ENCODE measurements at places on chromosomes 12 and 14.

GRCh38 chr12:109308534-109309380 lies at the start of gene FOXN4:
Gene FOXN4 (minus strand): TSS chr12:109309284. CDS start chr12:109308321, 963 bp downstream.
- H3K4me3 ChIP-seq, result peak within 1 kb of the TSS; percentile 86
- H3K36me3 ChIP-seq, result no peaks in the 10 kb centered on the region
- peaks cover 11% of the 10 kb centered on the region for H3K4me1 ChIP-seq
- H3K27ac ChIP-seq, result no peak within 1 kb of the TSS
- H3K27me3 ChIP-seq, result peaks cover 26% of the 10 kb centered on the region
- no peak for DNase-seq

DNA sequence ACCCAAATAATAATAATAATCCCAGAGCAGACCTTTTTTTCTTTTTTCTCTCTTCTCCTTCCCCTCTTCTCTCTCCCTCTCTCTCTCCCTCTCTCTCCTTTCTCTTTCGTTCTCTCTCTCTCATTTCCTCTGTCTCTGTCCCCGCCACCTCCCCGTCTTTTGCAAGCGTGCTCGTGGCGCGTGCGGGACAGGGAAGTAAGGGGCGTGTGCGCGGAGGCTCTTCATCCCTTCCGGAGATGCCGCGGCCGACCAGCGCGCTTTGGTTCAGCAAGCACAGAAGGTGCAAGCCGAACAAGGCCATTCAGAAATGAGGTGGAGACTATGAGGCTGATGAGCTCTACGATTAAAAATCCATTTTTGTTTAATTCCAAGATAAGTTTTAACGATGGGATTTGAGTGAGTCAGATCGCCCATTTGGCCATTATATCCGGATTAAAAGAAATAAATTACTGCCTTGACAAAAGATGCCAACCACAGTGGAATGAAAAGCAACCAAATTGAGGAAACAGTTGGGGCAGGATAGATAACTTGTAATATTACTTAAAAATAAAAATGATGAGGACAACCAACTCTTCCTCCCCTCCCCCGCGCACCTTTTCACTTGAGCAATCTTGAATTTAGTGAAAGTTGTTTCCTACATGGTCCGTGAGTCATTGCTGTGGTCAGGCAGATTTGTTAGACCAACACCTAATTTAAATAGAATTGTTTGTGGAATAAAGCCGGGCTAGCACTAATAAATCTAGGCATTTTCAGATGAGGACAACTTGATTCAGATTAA lies 1.2 kb upstream of the AMIGO2 start:
- DNase-seq, result peak; percentile 17
- no peaks in the 10 kb centered on the region for H3K27me3 ChIP-seq
- H3K4me3 ChIP-seq, result peak overlapping the region; percentile 92

DNA sequence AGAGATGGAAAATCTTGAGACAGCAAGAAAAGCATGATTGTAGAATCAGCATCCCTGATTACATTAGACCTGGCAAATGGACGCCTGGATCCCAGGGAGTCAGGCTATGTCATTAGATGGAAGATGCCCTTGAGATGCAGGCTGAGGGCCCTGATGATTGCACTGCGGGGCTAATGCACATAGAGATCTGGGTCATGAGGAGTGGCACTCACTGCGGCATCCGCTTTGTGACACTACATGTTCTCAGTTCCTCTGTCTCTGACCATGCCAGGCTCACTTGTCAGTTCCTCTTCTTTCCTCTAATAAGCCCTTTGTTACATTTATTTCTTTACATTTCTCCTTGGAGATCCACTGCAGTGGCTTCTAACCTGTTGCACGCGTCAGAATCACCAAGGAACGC lies 70.1 kb upstream of the GPATCH2L start:
- no peak overlapping the region for H3K27ac ChIP-seq
- H3K36me3 ChIP-seq, result peaks cover 6% of the 10 kb centered on the region
- no peak for DNase-seq
- no peak overlapping the region for H3K4me3 ChIP-seq

- H3K4me1 ChIP-seq, result peaks cover 35% of the 10 kb centered on the region
- H3K4me3 ChIP-seq, result no peak overlapping the region
- no peak overlapping the region for H3K27ac ChIP-seq
- peaks cover 9% of the 10 kb centered on the region for H3K36me3 ChIP-seq
Measured at GRCh38 chr12:89875809-89876208, 167.2 kb upstream of the ATP2B1 start.

DNA sequence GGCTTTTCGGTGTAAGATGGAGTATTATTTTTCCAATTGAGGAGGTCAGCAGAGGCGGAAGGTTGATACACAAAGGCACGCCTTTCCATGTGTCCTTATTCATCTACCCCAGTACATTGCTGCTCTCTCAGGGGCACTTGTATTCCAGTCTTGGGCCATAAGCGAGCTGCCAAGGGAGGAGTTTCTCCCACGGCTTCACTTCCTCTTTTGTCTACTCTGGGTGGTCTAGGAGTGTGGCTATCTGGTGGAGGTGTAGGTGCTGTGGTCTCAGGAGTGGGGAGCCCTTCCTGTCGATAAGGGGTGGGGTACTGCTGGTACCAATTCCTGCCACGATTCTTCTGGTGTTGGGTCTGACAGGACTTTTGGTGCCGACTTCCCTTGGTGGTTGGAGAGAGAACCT lies 73.4 kb downstream of the GAS2L3 start:
- H3K4me1 ChIP-seq, result no peaks in the 10 kb centered on the region
- peaks cover 4% of the 10 kb centered on the region for H3K27me3 ChIP-seq
- no peaks in the 10 kb centered on the region for H3K36me3 ChIP-seq
- no peak overlapping the region for H3K27ac ChIP-seq

GRCh38 chr12:38152816-38153736 lies 163.5 kb upstream of the ALG10B start:
- H3K27ac ChIP-seq, result no peak overlapping the region
- H3K4me3 ChIP-seq, result no peak overlapping the region
- H3K36me3 ChIP-seq, result no peaks in the 10 kb centered on the region

GRCh38 chr12:54240971-54241588 lies 38.8 kb downstream of the CBX5 start:
- no peak overlapping the region for H3K4me3 ChIP-seq
- peaks cover 8% of the 10 kb centered on the region for H3K4me1 ChIP-seq
- H3K36me3 ChIP-seq, result peaks cover 12% of the 10 kb centered on the region

Measured in memory B cell (primary cell).